Stimulated activated CD4-positive, alpha-beta T cell treated with anti-CD3 and anti-CD28 coated beads, Interleukin-2, amount 100 ng/mL, for 24 hours (primary cell): ENCODE measurements at places on chromosomes 12 and 14.

DNA sequence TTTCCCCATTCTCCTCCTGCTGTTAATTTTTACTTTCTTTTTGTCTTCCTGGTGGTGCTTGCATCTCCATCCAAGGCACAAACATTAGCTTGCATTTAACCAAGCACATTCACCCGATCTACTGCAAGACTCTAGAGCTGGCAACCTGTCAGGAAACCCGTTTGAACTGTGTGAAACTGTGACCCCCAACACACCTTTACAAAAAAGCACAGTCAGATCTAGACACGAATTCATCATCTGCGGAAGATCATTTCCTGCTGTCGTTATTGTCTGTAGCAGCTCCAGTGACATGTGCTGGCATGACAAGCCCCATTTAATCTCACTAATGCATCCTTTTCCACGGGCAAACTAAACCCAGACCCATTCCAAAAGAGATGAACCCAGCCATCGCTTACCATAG, 340.5 kb downstream of the VRK1 start:
- DNase-seq: no peak

DNA sequence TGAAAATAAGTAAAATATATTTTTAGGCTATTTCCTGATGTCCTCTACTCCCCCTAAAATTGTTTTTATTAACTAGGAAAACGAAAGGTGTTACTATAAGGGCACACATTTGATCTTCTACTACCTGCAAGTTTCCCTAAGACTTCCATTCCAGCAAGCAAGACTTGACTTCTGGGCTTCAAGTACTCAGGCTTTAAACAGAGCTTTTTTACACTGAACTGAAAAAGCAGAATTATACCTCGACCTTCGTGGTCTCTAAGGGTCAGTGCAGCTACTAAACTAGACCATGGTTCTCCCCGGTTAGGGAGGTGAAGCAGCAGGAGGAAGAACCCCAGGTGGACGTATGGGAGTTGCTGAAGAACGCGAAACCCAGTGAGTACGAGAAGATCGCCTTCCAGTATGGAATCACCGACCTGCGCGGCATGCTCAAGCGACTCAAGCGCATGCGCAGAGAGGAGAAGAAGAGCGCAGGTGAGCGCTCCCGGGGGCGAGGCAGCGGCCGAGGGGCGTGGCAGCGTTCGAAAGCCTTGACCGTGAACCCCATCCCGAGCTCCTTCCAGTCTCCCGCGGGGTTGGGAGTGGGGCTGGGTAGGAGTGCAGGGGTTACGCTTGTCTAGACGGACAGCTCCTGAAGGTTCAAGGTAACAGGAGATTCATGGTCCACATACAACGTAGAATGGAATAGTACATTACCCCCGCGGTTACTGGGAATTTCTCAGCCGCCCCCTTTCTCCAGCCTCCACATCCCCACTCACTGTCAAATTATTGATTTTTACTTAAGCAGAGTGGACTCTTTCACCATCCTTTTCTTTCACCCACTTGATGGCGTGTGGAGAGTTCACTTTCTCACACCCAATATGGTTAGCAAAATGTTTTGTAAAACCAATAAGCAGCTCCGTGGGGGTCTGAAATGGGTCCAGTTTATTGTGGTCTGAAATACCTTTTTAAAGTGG, 47.6 kb downstream of the MYBPC1 start:
- peak; percentile 19 for DNase-seq

GRCh38 chr14:52029881-52030280, 39.0 kb downstream of the NID2 start:
- DNase-seq: no peak

DNA sequence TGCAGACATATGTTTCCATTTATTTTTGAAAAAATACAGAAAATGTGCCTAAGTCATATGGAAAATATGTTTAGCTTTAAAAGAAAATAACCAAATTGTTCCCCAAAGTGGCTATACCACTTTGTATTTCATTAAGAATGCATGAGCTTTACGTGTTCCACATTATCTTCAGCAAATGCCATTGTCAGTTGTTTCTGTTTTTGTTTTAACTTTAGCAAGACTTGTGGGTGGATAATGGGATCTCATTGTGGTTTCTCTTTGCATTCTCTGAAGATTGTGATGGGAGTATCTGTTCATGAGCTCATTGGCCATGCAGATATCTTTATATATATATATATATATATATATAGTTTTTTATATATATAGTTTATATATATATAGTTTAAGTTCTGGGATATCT, 181.5 kb downstream of the CCER1 start:
- no peak for DNase-seq

DNA sequence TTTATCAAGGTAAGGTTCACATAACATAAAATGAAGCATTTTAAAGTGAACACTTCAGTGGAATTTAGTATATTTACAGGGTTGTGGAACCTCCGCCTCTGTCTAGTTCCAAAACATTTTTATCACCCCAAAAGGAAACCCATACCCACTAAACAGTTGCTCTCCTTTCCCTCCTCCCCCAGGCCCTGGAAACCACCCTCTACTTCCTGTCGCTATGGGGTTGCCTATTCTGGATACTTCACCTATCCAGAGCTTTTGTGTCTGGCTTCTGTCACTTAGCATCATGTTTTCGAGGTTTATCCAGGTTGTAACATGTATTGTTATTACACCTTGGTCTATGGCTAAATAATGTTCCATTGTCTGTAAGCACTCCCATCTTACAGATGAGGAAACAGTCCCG, 27.7 kb upstream of the ZFP36L1 start:
- no peak for DNase-seq

DNA sequence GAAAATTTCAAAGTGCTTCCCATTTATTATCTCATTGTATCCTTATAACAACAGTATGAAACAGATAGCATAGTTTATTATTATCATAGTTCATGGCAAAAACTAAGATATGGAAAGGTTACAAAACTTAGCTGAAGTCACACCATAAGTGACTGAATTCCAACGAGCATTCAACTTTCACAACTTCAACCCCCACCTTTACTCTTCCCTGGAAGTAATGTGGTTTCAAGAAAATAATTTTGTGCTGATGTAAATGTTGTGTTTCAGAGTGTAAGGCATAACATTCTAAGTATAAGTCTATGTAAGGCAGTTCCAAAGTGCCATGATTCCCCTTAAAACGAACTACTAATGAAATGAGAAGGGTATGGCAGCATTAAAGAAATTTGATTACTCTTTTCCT, 454.5 kb downstream of the BCAT1 start:
- no peak for DNase-seq

GRCh38 chr12:89523843-89524540, 604 bp downstream of the GALNT4 start:
- DNase-seq: no peak

GRCh38 chr14:102507081-102507856, 2.3 kb downstream of the ANKRD9 start:
- no peak for DNase-seq
